ENCODE measurements at places on chromosomes 11 and 22.
A peak's percentile ranks its signal among the peaks of the same experiment; 100 is the strongest.

GRCh38 chr11:32030875-32031503 lies 59.9 kb upstream of the RCN1 start:
- DNase-seq = no peak

DNA sequence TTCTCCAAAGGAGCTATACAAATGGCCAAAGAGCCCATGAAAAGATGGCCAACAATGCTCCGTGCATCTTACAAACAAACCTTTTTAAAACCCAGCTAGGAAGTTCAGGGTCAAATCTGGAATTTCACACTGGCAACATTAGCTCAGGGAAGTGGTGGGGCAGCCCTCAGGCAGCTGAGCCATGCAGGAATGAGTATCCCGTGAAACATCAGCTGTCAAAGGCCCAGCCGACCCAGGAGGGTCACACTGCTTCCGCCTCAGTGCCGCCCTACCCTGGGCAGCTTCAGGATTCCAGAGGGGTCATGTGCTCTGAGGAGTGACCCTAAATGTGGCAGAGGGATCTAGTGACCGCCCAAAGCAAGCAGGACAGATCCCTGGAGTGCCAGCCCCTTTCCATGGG lies 73.4 kb downstream of the LINC01488 start:
- no peak for DNase-seq

DNA sequence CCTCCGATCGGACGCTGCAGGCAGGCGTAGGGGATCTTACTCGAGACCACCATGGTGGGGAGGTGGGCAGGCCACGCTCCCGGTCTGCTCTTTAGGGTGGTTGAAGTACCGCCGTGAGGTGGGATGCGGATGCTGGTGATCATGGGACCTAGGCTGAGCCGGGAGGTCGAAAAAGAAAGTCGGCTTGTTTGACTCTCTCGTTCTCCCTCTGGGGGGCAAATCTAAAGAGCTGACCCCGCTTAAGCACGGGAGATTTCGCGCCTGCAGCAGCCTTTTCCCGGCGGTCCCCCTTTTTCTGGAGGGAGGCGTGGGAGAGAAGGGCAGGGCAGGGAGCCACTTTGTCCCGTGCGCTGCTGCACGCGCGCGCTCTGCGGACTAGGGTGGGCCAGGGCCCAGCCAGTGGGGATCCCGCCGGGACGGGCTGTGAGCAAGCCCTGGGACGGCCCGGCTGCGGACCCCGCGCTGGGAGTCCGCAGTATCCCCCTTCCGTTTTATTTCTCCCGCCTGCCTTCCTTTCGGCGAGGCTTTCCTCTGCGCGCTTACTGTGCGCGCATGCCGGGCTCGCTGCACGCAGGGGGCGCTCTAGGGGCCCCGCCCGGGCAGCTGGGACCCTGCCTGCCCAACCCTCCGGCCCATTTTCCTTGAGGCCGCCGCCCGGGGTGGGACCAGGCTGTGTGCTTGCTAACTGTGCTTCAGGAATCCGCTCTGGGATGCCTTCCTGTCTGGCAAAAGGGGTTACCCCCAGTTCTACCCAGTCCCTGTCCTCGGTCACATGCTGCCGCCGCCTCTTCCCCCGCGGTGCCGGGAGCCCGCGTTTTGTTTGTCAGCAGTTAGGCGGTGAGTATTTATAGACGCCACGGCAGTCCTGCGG lies 81.0 kb downstream of the PRR5L start:
- peak; percentile 52 for DNase-seq

DNA sequence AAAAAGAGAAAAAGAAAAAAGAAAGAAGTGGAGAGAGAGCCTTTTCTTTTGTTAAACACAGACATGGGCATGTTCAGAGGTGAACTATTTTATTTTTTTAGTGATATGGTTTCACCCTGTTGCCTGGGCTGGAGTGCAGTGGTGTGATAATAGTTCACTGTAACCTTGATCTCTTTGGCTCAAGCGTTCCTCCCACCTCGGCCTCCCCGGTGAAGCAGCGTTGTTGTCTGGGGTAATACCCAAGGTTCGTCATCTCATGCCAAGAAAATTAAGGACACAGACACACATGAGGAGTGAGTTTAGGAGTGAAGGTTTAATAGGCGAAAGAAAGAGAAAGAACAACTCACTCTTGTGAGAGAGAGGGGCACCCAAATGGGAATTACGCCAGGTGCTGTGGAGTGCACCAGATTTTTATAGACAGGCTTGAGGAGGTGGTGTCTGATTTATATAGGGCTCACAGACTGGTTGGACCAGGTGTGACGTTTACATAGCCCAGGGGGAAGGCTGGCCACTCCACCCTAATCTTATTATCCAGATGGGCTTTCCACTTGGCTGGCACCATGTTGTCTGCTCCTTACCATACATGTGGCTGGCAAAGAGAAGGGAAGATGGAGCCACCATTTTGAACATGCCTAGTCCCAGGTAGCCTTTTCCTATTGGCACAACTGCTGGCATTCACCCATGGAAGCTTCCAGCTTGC lies 42.3 kb downstream of the GRAMD1B start:
- peak; percentile 96 for DNase-seq

DNA sequence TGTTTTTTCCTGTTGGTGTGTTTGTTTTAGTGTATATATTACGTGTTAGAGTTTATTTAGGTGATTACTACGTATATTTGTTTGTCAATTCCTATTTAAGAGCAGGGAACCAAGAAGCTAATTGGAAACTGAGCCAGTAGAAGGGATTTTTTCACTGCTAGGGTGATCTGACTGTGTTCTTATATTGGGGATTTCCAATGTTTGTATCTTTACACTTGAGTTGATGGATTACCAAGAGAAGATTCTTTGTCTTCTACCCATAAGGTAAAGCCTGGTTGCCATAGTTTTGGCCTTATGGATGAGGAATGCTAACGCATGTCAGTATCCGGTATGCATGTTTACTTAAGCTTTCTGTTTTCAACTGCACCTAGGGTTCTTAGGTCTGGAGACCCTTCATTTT lies 35.6 kb downstream of the SIK2 start:
- DNase-seq = no peak

- DNase-seq = peak; percentile 57
These were observed 13.9 kb downstream of the KCNE3 start for GRCh38 chr11:74453373-74453975.

GRCh38 chr11:21566521-21567117 lies 626.3 kb upstream of the ANO5 start:
- no peak for DNase-seq

- no peak for DNase-seq
These were observed 99.3 kb downstream of the FDX1 start for GRCh38 chr11:110529043-110529442.
